Naive B cell (primary cell): ENCODE measurements at places on chromosomes 4 and X.

DNA sequence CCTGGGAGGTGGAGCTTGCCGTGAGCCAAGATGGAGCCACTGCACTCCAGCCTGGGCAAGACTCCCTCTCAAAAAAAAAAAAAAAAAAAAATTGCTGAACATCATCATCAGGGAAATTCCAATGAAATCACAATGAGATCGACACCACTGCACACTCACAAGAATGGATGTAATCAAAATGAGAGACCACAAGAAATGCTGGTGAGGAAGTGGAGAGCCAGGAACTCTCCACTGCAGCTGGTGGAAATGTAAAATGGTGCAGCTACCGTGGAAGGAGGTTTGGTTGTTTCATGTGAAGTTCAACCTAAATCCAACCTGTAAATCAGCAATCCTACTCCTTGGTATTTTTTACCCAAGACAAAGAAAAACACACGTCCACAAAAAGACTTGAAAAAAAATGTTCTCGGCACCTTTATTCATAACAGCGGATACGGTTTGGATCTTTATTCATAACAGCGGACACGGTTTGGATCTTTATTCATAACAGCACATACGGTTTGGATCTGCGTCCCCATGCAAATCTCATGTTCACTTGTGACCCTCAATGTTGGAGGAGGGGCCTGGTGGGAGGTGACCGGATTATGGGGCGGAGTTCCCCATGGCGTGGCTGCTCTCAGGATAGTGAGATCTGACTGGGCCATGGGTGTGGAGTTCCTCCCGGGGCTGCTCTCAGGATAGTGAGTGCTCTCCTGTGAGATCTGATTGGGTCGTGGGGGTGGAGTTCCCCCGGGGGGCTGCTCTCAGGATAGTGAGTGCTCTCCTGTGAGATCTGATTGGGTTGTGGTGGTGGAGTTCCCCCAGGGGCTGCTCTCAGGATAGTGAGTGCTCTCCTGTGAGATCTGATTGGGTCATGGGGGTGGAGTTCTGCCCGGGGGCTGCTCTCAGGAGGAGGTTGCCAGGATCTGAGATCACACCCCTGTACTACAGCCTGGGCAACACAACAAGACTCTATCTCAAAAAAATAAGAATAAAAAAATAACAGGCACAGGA is 7.7 kb downstream of the GAK start:
- DNase-seq = peak; percentile 32

GRCh38 chr4:132108784-132109183 is 1040.3 kb upstream of the PCDH10 start:
- DNase-seq = no peak

GRCh38 chr4:73870260-73870659 is 1.1 kb downstream of the CXCL1 start:
- no peak for DNase-seq

GRCh38 chr4:152190907-152191306 is 345.0 kb downstream of the FBXW7 start:
- no peak for DNase-seq

DNA sequence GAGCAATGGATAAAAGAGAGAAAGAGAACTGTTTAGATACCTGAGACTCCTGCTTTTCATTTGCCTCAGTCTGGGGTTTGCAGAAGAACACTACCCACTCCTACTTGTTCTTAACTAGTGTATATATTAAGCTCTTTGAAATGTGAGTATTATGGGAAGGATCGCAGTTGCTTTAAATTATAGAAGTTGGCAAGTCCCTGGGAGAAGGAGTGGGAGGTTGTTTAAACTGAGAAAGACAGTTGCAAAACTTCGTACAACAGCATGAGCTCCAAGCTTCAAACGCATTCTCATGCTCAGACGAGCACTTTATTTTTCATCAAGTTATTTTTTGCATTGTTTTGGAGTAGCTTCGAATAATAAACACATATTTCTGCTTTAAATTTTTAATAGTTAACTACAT is 88.1 kb upstream of the C1QTNF7 start:
- DNase-seq = no peak

DNA sequence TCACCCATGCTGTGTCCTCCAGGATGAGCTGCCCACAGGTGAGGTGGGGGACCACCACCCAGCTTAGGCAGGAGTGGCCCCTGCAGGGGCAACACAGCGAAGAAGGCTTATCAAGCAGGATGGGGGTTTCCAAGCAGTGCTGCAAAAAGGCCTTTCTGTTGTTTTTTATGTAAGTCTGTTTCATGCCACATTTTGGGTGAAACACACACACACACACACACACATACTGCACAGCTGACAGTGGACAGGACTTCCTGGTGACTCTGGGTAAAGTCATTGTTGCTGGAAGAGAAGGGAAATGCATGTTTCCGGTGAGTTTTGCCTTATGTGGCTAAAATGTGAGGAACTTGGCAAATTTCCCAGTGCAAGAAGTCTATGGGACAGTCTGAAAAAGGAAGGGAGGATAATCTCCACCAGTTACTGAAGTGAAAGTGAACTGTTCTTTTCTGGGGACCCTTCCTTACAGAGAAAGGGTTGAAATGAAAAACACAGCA is 119.2 kb downstream of the IRF2 start:
- peak; percentile 37 for DNase-seq

DNA sequence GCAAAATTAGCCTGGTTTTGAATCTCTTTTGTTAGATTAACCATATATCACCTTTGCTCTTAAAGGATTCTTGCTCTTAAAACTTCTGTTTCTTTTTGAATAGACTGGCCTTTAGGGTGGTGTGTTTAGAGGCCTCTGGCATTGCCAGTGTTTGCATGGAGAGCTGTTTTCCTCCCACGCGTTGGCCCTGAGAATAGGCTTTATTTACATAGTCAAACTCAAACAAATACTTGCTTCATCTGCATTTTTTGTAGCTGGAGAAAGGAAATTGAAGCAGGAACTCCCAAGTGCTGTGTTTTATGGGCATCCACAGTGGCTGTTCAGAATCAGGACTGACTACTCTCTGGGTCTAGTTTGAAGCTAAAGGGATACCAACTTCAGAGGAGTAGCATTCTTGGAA is 2.7 kb downstream of the SHROOM2 start:
- DNase-seq = no peak

GRCh38 chr4:150389896-150390530 is 191.9 kb upstream of the MAB21L2 start:
- no peak for DNase-seq

- DNase-seq = peak; percentile 25
Measured at GRCh38 chrX:22135994-22136684, 104.0 kb downstream of the PHEX start.

- DNase-seq = no peak
Measured at GRCh38 chr4:93355411-93355810, 473.1 kb upstream of the ATOH1 start.

GRCh38 chr4:147057611-147058190 is 112.0 kb upstream of the TTC29 start:
- DNase-seq = no peak

DNA sequence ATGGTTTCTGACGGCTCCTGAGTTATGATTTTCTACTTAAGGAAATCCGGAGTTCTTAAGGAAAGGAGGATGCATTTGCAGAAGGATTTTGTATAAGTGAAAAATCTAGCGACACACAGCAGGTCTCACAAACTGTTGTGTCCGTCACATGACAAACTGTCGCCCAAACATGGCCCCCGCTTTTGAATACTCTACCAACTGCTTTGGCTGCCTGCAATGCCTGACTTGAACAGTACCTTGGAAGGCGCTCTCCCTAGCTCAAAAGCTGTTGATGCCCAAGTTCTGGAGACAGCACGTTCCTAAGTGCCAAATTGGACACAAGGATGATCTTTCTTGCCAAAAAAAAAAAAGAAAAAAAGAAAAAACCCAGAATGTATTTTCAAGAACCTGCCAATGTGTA is 103.2 kb downstream of the ENPP6 start:
- DNase-seq = no peak

DNA sequence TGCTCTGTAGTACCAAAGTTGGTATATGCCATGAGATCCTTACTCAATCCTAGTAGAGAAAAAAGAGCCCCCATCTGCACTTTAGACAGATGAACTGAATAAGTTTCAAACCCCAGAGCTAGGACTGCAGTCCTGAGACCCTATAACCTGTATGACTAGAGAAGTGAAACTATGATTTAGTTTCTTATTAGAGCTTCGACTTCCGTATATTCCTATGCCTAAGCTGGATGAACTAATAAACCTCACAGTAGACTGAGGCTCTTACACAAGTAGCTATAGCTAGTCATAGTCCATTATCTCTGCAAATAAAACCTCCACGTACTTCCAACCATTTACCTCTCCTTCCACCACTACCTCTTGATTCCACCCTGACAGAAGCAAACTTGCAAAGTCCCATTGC is 6.3 kb upstream of the OTUD4 start:
- peak; percentile 40 for DNase-seq

DNA sequence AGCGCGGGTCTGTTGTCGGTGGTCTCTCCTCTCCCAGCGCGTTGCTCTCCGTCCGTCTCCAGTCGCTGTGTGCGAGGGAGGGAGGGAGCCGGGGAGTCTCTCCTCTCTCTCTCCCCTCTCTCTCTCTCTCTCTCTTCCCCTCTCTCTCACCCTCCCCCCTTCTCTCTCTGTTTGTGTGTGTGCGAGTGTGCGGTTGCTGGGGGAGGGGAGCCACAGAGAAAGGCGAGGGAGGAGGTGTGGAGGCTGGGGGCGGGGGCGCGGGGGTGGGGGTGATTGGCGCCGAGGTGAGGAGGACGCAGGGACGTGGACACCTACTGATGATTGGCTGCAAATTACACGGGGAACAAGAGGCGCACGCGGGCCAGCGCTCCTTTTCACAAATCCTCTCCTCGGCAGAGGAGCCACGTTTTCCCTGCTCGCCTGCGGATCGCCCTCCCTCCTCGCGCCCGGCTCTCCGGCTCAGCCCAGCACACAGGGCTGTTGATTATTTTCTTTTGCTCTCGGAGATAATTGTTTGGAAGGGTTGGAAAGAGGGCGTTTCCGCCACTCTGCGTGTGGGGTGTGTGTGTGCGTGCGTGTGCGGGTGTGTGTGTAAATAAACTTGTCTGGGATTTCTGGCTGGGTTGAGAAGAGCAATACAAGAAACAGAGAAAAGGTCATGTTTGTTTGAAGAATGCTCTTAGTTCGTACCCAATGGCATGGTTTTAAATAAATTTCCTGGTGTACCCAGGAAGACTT is at the start of gene CXXC4:
Gene CXXC4, minus strand, starts transcription at position 73 of the 738 bp plus-strand sequence. CDS start 3,092 bp downstream, outside the sequence.
- DNase-seq = no peak

- no peak for DNase-seq
Measured at GRCh38 chrX:55240788-55241340, 20.7 kb downstream of the PAGE5 start.
